Neural crest cell (in vitro differentiated cells): ENCODE measurements at places on chromosomes 3 and 15.

- DNase-seq: no peak
Measured at GRCh38 chr3:74883690-74884089, 269.2 kb upstream of the CNTN3 start.

- no peak for DNase-seq
Measured at GRCh38 chr3:64143409-64144130, 81.7 kb downstream of the PRICKLE2 start.

- no peak for DNase-seq
Measured at GRCh38 chr15:95929232-95929846, 401.2 kb upstream of the NR2F2 start.

DNA sequence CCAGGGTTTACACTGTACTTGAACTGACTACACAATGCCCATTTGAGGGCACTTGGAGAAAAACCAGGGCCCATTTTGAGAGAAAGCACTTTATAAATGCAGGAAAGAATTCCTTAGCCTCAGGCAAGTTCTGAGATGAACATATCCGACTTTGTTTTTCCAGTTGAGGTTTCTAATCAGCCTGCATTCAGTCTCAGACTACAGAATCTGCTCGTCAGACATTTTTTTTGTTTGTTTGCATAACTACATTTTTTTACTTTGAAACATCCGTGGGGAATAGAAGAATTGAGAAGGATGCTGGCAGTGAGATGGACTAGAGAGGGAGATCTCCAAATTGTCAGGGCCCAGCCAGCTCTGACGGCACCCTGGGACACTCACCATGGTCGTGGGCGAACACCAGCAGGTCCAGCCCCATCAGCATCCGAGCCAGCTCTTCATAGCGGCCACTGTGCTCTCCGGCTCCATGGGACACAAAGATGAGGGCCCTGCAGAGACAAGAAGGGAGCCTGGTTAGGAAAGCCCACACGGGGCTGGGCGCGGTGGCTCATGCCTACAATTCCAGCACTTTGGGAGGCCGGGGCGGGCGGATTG, 40.8 kb downstream of the MGLL start:
- DNase-seq: no peak

- DNase-seq: no peak
Measured at GRCh38 chr3:185961675-185962232, 23.9 kb upstream of the TRA2B start.

GRCh38 chr3:33644582-33644981, 73.5 kb downstream of the CLASP2 start:
- no peak for DNase-seq

DNA sequence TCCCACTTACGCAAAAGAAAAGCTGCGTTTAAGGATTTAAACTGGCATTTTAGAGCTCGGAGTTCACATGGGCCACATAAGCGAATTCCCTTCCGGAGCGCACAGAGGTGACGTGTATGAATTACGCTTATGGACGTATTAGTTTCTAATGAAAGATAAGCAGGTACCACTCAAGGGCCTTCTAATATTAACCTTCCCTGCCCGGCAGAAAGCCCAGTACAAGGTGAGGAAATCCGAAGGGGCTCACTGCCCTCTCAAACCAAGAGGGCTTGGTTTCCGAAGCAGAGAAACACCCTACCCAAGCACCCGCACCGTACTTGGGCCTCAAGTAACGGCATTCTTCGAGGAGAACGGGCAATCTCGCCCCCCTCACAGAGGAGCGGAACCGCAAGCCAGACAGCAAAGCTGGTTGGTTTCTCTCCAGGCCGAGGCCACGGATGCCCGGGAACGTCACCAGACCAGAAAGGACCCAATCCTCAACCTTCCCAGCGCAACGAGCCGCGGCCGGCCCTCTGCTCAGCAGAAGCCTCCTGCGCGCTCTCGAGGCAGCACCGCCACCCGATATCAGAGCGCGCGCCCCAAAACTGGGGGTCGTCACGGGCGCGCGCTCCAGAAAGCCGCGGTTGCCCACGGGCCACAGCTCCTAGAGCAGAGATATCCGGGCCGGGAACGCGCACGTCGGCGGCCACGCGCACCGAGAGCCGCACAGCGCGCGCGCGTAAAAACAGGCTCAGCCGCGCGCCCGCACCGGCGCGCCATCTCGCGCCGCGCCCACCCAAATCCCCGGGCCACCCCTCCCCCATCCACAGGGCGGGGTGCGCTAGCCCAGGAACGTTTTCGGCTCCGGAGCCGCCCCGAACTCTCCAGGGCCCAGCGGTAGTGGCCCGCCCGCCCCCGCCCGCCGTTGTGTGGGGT, 676 bp downstream of the QRICH1 start:
- peak; percentile 74 for DNase-seq

DNA sequence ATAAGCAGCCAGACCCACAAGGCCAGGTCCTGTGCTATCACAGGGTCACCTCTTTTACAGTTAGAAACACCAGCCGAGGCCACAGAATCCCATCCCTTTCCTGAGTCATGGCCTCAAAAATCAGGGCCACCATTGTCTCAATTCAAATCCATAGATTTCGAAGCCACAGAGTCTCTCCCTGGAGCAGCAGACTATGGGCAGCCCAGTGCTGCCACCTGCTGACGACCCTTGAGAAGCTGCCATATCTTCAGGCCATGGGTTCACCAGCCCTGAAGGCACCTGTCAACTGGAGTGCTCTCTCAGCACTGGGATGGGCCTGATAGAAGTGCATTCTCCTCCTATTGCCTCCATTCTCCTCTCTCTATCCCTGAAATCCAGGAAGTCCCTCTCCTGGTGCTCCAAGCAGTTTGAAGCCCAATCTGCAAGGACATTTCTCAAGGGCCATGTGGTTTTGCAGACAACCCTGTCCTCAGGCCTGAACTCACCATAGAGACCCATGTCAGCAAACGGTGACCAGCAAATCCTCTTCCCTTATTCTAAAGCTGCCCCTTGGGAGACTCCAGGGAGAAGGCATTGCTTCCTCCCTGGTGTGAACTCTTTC, 39.6 kb downstream of the TGM4 start:
- peak; percentile 70 for DNase-seq

DNA sequence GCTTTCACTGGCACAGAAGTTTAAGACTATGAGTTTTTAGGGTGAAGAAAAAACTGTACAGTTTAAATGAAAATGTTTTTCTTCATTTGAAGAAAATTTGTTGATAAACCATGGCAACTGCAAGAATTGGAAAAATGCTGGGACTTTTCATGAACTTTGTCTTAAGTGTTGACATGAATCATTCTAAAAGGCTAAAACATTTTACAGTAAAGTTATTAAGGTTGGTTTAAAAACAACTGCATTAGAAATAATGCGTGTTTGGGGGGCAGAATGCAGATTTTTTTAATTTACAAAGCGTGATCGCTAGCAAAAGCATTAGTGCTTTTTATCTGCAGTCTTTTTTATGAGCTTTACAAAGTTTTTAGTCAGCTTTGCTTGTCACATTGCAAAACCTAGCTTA, 601.9 kb upstream of the TGFBR2 start:
- DNase-seq: no peak

GRCh38 chr3:72310419-72311380, 525.8 kb upstream of the PROK2 start:
- DNase-seq: no peak

- no peak for DNase-seq
Measured at GRCh38 chr3:16670191-16670590, 65.0 kb upstream of the DAZL start.

- no peak for DNase-seq
Measured at GRCh38 chr15:100043068-100043641, 298.6 kb downstream of the ADAMTS17 start.

DNA sequence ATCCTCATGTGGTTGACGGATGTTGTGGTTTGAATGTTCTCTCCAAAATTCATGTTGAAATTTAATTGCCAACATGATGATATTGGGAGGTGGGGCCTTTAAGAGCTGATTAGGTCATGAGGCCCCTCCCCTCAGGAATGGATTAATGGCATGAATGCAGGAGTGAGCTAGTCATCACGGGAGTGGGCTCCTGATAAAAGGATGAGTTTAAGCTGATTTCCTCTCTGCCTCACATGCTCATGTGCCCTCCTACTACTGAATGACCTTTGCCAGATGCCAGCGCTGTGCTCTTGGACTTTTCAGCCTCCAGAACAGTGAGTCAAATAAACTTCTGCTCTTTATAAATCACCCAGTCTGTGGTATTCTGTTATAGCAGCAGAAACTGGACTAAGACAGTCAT, 111.2 kb downstream of the MYO5A start:
- no peak for DNase-seq

DNA sequence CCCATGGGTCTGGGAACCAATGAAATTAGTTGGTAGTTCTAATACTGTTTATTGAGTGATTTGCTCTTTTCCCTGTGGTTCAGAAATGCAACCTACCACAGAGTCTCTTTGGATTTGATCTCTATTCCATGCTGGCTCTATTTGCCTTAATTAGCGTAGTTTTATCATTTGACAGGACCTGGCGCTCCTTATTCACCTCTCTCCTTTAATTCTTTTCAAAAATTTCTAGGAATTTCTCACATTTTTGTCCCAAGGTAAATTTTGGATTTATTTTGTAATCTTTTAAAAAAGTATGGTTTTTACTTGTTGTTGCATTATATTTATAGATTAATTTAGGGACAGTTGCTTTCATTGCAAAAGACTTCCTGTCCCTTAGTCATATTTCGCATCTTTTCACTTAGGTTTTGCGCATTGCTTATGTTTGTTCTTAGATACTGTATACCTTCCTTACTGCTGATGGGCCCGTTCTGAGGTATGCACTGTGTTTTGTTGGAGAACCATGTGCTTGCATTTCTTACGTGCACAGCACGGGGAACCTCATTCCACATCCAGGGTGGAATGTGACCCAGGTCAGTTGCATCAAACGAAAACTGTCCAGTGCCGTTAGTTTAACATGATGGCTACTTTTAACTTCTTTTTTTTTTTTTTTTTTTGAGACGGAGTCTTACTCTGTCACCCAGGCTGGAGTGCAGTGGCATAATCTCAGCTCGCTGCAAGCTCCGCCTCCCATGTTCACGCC, 27.0 kb downstream of the SENP5 start:
- no peak for DNase-seq

DNA sequence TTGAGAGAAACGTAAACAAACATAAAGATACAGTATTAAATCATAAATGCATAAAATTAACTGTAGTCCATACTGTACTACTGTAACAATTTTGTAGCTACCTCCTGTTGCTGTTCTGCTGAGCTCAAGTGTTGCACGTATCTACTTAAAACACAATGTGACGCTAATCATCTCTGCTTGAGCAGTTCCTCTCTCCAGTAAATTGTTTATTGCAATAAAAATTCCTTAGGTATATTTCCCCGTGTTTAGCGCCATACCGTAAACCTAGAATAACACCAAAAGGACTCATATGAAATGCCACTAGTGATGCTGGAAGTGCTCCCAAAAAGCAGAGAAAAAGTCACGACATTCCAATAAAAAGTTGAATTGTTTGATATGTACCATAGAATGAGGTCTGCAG, 152.3 kb downstream of the LRRN1 start:
- no peak for DNase-seq

- DNase-seq: no peak
Measured at GRCh38 chr15:45869034-45869668, 234.3 kb downstream of the SQOR start.

DNA sequence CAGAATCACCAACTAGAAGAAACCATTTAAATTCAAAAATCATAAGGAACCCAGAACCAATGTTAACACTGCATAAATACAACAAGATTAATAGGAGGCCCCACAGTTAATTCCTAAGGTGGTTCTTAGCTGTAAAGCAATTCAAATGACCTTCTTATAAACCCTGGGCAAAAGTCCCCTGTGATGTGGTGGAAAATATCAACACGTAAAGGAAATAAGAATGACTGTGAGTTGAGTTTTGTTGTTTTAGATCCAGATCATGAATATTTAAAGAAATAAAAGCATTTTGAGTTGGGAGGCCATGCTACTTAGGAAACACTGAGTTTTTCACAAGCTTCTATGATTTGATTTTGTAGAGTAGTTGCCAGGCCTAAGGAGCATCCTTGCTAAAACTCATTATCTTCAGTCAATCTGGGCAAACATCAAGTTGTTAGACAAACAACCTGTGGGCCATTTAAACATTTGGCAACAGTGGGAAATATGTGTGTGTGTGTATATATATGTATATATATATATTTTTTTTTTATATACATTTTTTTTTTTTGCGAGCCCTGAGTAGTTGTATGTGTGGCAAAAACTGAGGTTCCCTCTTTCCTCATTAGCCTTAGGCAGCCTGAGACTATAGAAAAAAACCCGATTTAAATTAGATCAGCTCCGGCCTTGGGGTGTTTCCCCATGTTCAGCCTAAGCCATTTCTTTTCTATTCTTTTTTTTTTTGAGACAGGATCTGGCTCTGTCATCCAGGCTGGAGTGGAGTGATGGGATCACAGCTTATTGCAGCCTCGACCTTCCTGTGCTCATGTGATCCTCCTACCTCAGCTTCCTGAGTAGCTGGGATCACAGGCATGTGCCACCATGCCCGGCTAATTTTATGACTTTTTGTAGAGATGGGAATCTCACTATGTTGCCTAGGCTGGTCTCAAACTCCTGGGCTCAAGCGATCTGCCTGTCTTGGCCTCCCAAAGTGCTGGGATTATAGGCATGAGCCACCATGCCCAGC, 8.0 kb upstream of the PXK start:
- no peak for DNase-seq

DNA sequence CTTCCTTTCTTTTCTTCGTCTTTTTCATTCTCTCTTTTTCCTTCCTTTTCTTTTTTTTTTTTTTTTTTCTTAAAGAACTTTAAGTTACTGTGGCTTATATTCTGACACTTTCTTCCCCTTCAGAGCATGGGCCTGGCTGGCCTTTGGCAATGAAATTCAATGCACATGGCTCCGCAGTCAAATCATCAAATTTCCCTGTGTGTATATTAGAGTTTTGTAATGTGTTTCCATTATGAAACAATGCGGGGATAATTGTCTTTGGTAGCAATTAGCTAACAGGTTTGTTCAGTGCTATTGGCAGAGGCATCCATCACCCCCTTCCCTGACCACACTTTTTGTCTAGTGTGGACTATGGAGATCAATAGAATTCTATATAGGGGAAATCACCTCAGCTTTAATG, 80.5 kb downstream of the CDIN1 start:
- DNase-seq: no peak

DNA sequence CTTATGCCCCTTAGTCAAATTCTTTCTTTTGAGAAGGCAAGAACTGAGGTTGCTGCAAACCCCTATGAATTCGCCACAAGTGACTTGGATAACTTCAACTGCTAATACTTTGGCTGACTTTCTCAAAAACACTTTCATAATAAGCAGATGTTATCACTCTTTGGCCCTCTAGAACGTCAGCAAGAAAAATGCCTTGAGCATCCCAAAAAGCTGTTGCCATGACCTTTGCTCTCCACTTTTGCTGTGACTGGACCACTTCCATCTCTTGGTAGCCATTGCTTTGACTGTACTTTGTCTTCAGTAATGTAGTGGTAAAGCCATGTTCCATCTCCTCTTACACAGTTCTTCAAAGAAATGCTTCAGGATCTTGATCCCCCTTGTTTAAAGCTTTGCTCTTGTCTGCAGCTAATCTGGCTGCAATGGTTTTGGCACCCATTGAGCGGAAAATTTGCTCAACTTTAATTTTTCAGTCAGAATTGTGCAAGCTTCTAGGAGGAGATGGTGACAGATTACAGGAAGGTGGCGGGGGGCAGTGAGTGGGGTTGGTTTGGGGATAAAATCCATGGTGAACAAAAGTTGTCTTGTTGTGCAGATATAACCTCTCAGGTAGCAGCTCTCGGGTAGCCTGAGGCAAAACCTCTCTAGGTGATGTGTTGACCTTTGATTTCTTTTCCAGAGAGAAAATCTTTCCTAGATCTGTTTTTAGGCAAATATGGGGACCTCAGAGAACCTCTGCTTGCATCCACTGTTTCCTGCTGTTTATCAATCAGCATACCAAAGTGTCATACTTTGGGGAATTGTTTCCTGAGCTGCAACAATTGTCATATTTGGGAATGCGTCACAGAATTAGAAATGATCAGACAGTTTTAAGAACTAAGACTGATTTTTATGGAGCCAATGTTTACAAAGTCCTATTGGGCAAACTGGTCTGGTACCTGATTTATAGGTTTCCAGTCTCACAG, 83.6 kb downstream of the CCR1 start:
- DNase-seq: no peak
